Naive thymus-derived CD4-positive, alpha-beta T cell (primary cell): ENCODE measurements at places on chromosomes 5 and 9. TPM values are rescaled to one million over a fixed set of nuclear protein-coding genes. Genes with fewer than 3 reads are reported as not detected.

DNA sequence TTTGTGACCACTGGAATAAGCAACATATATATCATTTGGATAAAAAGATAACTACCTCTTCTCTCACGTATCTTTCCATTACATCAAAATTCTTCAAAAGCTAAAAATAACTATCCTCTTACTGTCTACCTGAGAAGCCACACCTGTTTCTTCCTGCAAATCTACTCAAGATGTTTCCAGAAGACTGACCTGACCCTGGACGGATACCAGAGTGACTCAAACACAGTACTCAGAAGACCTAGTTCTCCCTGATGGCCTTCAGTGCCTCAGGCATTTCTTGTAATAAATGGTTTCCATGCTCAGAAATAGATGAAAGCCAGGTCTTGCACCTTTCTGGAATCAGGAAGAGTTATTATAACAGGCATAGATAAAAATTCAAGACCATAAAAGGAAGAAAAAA, 245.9 kb upstream of the PIK3R1 start:
- no peak overlapping the region for H3K4me3 ChIP-seq
- H3K27ac ChIP-seq: no peak overlapping the region
- no peaks in the 10 kb centered on the region for H3K27me3 ChIP-seq
- H3K36me3 ChIP-seq: no peaks in the 10 kb centered on the region

DNA sequence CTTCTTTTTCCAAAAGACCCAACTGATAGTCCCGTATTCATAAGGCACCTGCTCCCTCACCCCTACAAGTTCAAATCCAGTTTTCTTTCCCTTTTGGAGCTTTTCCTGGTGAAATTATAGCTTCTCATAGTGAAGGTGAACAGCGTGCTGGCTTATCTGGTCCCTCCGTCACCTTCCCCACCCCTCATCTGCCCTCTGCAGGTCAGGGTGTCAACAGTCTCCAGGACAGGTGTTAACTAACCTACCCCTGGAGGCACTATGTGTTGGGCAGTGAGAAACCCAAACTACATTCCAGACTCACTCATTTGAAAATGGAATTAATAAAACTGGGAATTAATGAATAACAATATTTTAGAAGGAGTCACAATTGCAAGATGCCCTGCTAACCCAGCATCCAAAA, 109.0 kb upstream of the TAS2R1 start:
- H3K36me3 ChIP-seq: no peaks in the 10 kb centered on the region
- DNase-seq: no peak
- H3K27me3 ChIP-seq: no peaks in the 10 kb centered on the region
- no peaks in the 10 kb centered on the region for H3K4me1 ChIP-seq
- no peak overlapping the region for H3K4me3 ChIP-seq

GRCh38 chr9:90544488-90544887, 98.1 kb downstream of the DIRAS2 start:
- H3K36me3 ChIP-seq: no peaks in the 10 kb centered on the region
- H3K4me1 ChIP-seq: no peaks in the 10 kb centered on the region
- DNase-seq: no peak
- peaks cover 4% of the 10 kb centered on the region for H3K27me3 ChIP-seq
- no peak overlapping the region for H3K27ac ChIP-seq

GRCh38 chr5:81827500-81827899, 76.6 kb upstream of the SSBP2 start:
- H3K4me1 ChIP-seq: no peaks in the 10 kb centered on the region
- no peaks in the 10 kb centered on the region for H3K36me3 ChIP-seq
- no peak overlapping the region for H3K27ac ChIP-seq
- H3K4me3 ChIP-seq: no peak overlapping the region

EGFL7 gene
- not detected for polyA plus RNA-seq

DNA sequence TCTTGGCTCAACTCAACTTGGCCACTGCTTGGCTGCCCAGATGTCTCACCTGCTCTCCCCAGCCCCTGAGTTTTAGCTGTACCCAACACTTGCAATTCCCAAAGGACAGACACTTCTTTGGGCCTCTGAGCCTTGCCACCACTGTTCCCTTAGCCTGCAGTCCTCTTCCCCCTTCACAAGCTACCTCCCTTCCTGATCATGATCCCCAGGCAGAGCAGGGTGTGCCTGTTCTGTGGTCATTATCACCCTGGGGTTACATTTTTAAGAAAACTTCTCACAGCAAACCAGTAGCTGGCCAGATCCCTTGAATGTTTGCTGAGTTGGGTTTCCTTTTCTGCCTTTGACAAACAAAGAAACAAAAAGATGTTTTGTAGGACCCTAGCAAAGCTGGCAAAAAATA, 87.5 kb upstream of the PRRC1 start:
- H3K4me3 ChIP-seq: no peak overlapping the region
- DNase-seq: no peak
- H3K27ac ChIP-seq: no peak overlapping the region
- H3K4me1 ChIP-seq: no peaks in the 10 kb centered on the region

NME5 gene
- not detected for polyA plus RNA-seq

GOLGA2 gene
- polyA plus RNA-seq: 6.0 TPM

GABRA6 gene
- not detected for polyA plus RNA-seq
